ENCODE measurements at places on chromosomes 6 and 20.
A peak's percentile ranks its signal among the peaks of the same experiment; 100 is the strongest.

- DNase-seq, result no peak
These were observed 23.3 kb upstream of the CDKN1A start for GRCh38 chr6:36655085-36655724.

- DNase-seq, result no peak
These were observed 214.4 kb upstream of the DTNBP1 start for GRCh38 chr6:15877231-15877630.

DNA sequence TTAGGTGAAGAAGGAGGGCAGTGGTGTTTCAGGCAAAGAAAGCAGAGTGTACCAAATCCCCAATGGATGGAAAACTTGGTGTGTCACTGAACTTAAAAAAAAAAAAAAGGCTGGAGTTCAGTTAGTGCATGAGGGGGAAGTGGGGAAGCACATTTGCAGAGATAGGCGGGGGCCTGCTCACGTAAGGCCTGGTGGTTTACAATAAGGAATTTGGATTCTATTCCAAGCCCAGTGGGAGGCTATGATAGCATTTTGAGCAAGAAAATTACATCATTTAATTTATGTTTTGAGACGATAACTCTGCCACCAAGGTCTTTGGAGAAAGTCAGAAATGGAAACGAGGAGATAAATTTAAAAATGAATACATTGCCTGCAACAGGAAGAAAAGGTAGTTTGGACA, 225.5 kb downstream of the EYA4 start:
- no peak for DNase-seq

DNA sequence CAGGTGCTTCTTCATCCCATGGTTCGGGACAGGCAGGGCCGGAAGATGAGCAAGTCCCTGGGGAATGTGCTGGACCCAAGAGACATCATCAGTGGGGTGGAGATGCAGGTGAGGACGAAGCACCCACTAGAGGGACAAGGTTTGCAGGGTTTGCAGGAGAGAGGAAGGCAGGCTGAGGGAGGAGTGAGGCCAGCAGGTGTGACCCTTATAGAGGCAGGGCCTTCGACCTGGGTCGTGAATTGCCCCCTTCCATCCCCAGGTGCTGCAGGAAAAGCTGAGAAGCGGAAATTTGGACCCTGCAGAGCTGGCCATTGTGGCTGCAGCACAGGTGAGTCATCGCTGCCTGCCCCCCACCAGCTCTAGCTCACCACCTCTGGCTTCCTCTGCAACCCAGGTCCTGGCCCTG, 8.4 kb downstream of the VARS2 start:
- no peak for DNase-seq

- no peak for DNase-seq
These were observed 4.2 kb upstream of the BMP6 start for GRCh38 chr6:7721649-7722048.

GRCh38 chr20:17439616-17440296, 91.4 kb downstream of the BFSP1 start:
- no peak for DNase-seq

GRCh38 chr6:136166815-136167214, 83.3 kb downstream of the MTFR2 start:
- DNase-seq, result no peak

- no peak for DNase-seq
These were observed 135.5 kb upstream of the SUPT3H start for GRCh38 chr6:45513213-45513618.

GRCh38 chr6:166165558-166166313, 1.9 kb downstream of the TBXT start:
- DNase-seq, result no peak

GRCh38 chr6:75893058-75893775, 144.2 kb downstream of the MYO6 start:
- DNase-seq, result peak; percentile 30

DNA sequence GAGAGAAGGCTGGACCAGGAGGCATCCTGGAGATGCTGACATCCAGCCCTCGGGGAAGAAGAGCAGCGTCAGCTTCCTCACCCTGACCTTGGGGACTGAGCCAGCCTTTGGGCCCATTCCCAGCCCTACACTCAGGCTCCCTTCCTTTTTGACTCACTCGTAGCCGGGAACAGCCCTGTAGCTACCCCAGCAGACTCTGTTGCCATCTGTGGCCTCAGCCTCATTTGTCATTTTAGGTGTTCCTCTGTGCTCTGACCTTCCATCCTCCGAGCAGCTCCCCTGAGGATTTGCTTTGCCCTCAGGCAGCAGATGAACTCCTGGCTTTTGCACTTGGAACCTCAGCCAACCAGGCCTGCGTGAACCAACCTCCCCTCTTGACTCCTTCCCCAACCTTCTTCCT, 67.5 kb downstream of the ELOVL2 start:
- DNase-seq, result no peak

GRCh38 chr6:163229050-163229449, 185.5 kb upstream of the QKI start:
- no peak for DNase-seq

DNA sequence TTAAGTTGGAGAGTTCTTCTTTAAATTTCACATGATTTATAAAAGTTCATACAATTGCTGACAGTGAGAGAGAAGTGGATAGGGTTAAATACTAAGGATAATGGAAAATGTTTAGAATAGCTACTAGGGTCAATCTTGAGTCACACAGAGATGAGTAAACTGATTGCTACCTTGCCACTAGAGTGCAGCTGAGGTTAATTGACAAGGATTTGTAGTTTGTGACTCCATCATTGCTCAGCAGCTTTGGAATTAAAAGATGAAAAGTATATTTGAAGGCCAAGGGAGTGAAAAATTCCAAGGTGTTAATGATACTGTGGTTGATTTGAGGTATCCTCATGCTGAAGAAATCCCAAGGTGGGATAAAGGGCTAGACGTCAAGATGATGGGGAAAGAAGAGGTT, 524.0 kb downstream of the UTRN start:
- DNase-seq, result no peak

DNA sequence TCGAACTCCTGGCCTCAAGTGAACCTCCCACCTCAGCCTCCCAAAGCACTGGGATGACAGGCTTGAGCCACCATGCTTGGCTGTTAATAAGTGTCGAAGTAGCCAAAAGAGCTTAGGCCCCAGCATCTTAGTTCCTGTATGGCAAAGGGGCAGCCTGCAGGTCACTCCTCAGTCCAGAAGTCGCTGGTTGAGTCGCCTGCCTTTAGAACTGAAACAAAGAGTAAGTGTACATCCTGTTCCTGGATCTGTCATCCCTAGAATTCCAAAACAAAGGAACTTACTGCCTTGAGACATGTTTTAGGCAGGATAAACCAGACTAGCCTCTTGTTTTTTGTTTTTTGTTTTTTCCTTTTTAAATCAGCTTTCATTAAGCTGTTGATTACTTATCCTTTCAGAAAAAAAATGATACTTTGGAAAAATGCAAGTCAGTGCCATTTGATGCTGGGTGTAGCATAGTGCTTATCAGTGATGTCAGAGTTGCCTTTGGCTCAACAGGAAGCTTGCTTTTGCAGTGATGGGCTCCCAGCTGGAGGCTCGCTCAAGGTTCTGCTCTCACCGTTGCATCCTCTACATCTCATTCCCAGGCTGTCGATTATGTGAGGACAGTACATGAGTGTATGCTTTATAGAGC, 9.0 kb downstream of the ACTR5 start:
- DNase-seq, result no peak

- DNase-seq, result no peak
These were observed 41.4 kb upstream of the CCN2 start for GRCh38 chr6:131992557-131992956.

- DNase-seq, result no peak
These were observed 8.9 kb downstream of the SMLR1 start for GRCh38 chr6:130836055-130836640.

DNA sequence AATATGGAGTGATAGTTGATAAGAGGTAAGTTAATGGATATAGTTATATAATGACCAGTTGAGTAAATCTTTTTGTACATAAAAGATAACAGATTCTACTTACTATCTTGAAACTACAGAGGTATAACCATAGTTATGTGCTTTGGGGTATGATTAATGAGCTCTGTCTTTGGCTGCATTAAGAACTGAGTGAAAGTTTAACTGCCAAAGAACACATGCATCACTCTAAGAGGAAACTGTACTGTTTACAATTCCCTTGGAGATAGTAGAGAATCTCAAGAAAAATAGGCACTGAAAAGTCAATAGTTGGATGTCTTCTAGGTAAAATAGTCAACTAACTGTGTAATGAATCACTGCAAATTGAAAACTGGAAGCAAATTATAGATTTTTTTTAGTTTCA, 1129.5 kb downstream of the EPHA7 start:
- no peak for DNase-seq

- no peak for DNase-seq
These were observed 223.1 kb upstream of the SLC35B3 start for GRCh38 chr6:8658416-8658815.

DNA sequence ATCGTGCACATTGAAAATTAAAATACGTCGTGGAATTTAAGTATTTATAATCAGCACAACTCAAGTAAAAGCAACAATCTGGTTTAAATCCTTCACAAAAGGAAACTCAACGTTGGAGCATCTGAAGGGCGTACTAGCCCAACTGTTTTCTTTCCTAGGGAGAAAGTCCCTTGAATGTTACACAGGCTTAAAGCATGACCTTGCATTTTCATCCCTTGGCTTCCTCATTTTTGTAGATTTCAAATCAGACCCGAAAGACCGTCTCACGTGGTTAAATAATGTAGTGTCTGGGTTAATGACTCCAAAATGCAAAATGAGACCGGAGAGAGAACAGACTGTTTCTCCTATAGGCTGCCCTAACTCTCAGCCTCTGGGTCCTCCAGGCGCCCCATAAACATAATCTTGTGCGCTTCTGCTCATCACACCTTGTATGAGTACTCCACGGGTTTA, 249.2 kb upstream of the RREB1 start:
- DNase-seq, result no peak

DNA sequence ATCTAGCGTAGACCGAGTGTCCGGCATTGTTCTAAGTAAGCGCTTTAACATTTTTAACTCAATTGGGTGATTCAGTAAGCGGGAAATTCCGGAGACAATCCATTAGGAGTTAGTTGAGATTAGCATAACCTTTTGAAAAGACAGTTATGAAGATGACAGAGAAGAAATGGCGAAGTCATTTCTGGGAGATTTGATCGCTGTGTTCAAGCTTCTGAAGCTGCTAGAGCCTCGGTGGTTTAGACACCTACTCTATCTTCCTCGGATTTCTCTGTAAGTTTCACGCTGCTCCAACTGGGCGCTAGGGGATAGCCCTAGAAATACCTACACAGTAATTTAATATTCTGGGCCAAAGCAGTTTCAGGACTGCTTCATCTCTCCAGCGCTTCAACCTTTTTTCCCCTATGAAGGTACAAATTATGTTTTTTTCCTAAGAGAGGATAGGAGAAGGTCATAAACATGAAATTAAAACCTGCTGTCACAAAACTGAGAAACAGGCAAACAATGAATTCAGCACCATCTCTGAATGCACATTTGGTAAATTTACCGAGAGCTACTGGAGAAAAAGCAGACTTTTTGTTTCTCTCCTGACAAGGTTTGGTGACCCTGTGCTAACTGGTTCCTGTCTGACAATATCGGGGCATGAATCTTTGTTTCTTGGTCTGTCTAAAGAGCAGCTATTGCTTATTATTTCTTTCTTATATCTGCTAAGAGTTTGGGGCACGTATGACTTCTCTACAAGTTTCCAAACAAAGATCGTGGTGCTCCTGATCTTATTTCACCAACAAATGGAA, 22.4 kb downstream of the ZNF311 start:
- DNase-seq, result no peak

DNA sequence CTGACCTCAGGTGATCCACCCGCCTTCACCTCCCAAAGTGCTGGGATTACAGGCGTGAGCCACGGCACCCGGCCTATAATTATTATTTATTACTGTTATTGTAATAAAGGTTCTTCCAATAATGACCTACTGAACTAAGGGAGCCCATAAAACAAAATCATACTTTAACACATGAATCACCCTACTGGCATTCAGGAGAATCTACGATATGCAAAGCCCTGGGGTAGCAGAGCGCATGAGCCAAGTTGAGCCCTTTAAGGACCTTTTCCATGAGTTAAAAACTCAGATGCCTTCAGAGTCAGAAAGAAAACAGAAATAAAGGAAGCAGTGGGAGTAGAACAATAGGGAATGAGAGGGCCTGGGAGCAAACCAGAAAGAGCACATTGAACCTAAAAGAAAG, 41.5 kb downstream of the SNRPB start:
- DNase-seq, result no peak

GRCh38 chr20:61219021-61219431, 33.0 kb upstream of the CDH4 start:
- DNase-seq, result no peak

DNA sequence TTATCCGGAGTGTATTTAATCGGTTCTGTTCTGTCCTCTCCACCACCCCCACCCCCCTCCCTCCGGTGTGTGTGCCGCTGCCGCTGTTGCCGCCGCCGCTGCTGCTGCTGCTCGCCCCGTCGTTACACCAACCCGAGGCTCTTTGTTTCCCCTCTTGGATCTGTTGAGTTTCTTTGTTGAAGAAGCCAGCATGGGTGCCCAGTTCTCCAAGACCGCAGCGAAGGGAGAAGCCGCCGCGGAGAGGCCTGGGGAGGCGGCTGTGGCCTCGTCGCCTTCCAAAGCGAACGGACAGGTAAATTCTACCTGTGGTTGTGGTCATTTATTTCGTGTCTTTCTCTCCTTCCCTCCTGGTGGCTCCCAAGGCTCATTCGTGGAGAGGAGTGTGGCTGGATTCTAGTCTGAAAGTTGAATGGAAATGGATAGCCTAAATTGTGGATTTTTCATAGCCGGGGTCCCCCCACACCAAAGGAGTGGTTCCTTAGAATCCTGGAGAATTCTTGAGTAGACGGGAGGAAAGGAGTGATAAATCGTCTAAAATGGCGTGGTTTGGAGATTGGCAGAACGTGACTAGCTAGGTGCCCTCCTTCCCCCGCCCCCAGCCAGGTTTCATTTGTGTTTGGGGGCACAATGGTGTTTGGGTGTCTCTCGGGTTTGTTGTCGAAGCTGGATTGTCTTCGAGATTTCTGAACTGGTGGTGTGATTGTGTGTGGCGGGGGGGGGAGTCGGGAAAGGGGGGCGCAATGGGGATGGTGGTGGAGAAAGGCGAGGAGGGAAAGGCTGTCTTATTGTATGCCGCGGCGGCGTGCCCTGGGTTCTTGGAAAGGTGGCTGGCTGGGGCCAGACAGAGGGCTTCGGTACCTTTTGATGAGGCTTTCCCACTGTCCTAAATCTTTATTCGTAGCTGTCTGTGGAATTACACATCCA, 673 bp downstream of the MARCKS start:
- DNase-seq, result peak; percentile 1

GRCh38 chr6:24148684-24149083, 22.7 kb downstream of the NRSN1 start:
- DNase-seq, result no peak

- no peak for DNase-seq
These were observed 215.3 kb downstream of the RNGTT start for GRCh38 chr6:88748141-88748540.

DNA sequence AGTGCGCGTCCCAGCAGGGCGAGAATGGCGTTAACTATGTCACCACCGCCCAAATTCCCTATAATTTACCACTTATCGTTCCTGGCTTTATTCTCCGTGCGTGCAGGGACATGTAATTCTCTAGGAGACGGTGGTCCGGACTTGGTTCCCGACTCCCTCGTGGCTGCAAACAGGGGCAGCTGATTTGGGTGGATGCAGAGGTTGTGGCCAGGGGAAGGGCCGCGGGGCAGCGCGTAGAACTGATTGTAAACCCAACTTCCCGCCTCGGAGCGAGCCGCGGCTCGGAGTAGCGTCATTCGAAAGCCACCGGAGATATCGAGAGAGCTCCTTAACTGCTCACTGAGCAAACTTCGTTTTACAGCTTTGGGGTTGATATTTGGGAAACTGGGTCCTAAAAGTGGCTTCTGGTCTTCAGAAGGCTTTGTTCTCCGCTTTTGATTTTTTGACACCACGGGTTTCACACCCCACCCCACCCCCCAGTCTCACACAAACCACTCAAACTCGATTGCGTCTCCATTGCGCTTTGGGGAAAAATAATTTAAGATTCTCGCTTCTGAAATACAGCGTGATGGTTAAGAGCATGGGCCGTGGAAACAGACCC, 17.5 kb upstream of the ZSCAN9 start:
- DNase-seq, result no peak
